ENCODE measurements at places on chromosomes 1 and 21.

DNA sequence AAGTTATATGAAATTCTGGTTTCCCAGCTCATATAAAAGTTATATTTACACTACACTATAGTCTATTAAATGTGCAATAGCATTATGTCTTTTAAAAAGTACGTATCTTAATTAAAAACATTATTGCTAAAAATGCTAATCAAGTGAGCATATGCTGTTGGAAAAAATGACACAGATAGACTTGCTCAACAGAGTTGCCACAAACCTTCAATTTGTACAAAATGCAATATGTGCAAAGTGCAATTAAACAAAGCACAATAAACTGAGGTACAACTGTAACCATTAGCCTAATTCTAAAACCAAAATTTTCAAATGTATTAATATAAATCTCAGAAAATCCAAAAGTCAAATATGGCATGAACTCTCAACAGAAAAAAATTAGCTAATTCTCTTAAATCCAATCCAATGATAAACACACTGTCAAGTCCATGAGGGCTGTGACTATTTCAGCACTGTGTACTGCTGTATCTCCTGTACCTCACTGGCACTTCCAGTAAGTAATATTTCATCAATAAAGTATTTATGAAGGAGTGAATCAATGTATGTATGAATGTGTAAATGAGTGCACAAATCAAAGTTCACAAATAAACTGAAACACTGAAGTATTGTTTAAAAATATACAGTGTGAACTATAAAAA lies 116.3 kb downstream of the AKT3 start:
- DNase-seq, result no peak

DNA sequence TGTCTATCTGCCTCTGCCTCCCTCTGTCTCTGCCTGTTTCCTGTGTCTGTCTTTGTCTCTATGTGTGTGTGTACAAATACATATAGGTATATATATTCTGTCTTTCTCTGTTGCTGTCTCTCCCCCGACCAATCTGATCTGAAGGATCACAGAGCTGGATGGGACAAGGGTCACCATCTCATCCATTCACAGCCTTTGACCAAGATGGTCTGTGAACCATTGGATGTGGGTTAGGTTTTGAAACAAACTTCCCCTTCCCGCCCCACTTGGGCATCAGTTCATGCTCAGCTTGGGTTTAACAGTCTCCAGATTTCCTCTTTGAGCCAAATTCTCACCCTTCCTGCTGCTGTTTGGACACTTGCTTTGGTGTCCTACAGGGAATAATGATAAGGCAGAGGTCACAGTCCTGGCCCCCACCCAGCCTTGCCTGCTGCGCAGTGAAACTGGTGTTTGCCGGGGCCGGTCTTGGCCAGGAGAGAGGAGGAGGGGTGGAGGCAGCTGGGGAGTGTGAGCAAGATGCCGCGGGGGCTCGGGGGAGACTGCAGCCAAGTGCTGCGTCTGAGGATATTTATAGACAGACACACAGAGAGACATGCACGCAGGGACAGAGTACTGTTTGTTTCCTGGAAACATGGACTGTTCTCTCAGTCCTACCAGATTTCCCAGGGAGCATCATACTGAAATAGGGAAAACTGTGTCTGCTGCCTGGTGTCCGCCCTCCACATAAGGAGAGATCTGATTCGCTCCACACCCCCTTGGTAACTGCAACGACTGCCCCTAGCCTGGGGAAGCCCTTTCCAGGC lies 27.0 kb upstream of the BTG2 start:
- DNase-seq, result no peak

- no peak for DNase-seq
Observed at GRCh38 chr1:26787381-26787705, 407 bp upstream of the PIGV start.

- no peak for DNase-seq
Observed at GRCh38 chr1:192555399-192555798, 20.2 kb upstream of the RGS1 start.

DNA sequence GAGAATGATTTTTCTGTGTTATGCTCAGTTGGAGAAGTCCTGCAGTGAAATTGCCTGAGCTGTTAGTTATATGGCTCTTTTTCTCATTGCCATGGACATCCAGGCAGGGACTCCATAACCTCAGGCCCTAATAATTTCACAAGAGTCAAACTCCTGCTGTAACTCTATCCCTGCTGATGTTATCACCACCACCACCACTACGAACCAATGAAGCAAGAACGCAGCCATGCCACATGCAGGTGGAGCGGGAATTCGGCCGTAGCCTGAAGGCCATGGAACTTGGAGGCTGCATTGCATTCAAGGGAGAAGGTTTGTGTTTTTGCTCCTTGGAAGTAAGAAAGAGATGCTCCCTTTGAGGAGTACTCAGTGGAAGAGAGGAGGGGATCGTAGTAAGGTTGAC lies 16.8 kb upstream of the DLGAP3 start:
- DNase-seq, result no peak

DNA sequence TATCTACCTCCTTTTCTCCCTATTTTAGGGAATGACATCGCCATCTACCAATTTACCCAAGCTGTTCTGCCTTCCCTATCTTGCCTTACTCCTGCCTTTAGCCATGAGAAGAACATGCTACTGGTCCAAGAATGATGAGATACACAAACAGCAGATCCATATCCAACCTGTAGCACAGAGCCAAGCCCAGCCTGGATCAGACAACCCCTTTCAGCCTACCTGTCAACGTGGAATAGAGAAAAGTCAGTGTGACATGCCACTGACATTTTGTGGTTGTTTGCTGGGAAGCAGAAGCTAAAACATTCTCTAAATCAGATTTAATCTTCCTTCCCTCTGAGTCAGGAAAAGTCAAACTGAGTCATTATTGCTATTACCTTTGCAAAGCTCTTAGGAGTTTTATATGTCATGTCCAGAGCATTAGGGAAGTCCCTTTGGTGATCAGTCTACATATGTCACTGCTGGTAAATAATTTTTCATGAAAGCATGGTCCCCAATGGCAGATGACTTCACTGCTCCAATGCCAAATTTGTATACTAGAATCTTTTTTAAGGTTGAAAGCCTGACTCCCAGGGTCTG lies 143.1 kb downstream of the TPR start:
- DNase-seq, result no peak

GRCh38 chr1:19635646-19636045 lies 8.5 kb upstream of the NBL1 start:
- DNase-seq, result no peak
